ENCODE measurements at places on chromosomes 2 and 18.

GRCh38 chr2:39065616-39066015, 55.2 kb downstream of the SOS1 start:
- DNase-seq, result no peak

DNA sequence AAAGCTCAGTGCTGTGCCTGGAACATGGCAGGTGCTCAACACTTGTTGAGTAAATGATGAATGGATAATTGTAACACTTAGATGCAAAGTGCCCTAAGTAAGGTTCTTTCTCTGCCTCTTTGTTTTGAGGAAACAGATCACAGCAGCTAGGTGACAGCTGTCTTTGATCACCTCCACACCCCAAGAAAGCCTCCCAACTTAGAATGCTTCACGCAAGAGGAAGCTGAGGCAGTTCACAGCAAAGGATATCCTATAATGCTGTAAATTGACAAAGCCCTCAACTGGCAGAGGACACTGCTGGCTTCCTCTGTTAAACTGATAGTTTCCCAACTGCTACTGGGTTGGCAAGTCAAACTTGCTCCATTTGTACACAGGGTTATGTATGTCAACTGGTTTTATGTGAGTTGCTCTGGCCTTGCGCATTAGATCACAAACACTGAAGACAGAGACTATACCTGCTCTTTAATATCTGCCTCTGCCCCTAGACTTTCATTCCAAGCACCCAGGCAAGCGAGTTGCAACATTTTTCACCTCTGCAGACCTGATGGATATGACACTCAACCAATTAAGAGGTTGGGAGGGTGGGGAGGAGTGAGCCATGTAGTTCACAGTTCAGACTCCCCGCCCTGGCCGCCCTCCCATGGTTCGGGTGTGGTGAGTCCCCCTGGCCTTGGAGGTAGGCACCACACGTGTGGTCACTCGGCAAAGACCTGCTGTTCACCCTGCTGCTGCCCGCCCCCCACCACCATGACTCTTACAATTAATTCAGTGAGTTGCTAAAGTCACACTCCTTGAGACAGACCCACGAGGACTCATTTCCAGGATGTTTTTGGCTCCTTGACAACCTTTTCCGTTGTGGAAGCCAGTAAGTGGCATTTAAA, 4.8 kb upstream of the MALL start:
- no peak for DNase-seq

DNA sequence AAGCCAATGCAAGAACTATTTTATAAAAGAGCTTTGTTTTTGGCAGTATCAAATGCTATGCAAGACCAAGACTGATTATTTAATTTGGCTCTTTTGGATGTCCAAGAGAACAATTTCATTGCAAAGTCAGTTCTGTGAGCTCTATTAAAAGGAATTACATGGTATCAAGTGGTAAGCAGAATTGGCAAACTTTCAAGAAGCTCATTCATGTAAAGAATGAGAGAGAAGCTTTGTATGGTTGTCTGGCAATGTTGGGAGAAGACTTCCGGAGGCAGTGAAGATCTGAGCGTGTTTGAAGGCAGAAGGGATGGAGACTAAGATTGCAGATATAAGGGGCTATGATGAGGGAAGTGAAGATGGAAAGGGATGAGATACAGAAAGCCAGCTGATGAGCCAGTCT, 49.6 kb downstream of the CPS1 start:
- DNase-seq, result no peak

GRCh38 chr2:216006164-216006663, 7.1 kb downstream of the MREG start:
- DNase-seq, result peak; percentile 73

Data from ELF-1 (cell line).